Hematopoietic multipotent progenitor cell treated with erythropoietin and hydrocortisone succinate and interleukin-3 and kit ligand, for 6 days (in vitro differentiated cells): ENCODE measurements at places on chromosomes 3 and 15.

- no peak for DNase-seq
These were observed 1.7 kb downstream of the OXNAD1 start for GRCh38 chr3:16266714-16267113.

- no peak for DNase-seq
These were observed 46.6 kb downstream of the EPHB3 start for GRCh38 chr3:184608209-184608608.

GRCh38 chr15:51842852-51843737 lies 13.6 kb downstream of the TMOD3 start:
- peak; percentile 38 for DNase-seq

DNA sequence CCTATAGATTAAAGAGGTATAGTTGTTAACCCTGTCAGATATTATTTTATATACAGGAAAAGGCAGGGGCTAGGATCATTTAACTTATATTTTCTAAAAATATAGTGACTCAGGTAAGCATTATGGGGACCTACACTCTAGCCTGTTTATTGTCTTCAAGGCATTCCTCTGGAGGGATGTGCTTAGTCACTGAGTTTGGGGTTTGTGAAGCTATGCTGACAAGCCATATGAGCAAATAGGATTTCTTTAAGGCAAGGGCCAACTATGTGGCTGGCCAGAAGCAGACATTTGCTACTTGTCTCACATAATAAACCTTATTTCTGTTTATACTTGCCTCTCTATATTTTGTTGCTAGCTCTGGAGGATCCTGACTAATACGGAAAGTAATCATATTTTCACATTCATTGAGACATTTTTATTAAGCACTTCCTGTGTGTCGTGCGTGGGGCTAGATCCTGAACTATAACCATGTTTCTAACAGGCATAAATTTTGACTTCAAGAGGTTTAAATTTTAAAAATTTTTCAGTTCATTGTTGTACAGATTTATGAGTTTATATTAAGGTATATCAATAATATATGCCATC lies 153.4 kb downstream of the OTOL1 start:
- DNase-seq, result no peak

GRCh38 chr3:144344925-144345548 lies 373.4 kb downstream of the DIPK2A start:
- peak; percentile 54 for DNase-seq

DNA sequence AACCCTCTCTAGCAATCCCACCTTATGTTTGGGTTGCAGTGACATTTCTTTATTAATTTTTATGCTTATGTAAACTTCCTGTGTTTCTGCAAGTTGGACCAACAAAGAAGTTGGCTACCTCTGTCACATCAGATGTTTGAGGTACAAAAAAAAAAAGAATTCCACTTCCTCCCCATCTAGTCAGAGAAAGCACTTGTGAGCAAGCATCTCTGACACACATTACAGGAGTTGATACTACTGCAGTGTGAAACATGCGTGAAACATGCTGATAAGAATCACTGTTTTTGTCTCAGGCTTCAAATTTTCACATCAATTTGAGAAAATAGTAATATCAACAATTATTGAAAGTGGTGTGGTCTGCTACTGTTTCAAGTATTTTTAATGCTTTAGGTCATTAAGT lies 1.3 kb downstream of the SCAANT1 start:
- peak; percentile 19 for DNase-seq

- DNase-seq, result no peak
These were observed 14.9 kb upstream of the PSTPIP1 start for GRCh38 chr15:76979996-76980520.

GRCh38 chr3:44030285-44030684 lies 211.4 kb upstream of the TOPAZ1 start:
- no peak for DNase-seq

DNA sequence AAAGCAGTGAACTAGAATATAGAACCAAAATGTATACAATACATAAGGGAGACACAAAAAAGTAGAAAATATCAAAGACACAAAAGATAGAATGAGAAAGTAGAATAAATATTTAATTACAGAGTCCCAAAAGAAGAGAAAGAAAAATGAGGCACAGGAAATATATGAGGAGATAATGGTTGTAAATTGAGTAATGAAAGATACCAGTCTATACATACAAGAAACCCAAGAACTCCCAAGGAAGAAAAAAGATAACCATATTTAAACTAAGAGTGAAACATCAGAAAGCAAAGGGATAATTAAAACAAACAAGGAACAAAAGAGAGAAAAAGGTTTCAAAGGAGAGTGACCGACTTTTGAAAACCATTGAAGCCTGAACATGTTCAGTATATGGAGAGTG lies 47.3 kb downstream of the CPEB1 start:
- DNase-seq, result no peak

GRCh38 chr15:58947179-58947578 lies 13.7 kb upstream of the SLTM start:
- no peak for DNase-seq

GRCh38 chr3:4680227-4680691 lies 187.1 kb downstream of the ITPR1 start:
- no peak for DNase-seq

- DNase-seq, result no peak
These were observed 87.0 kb downstream of the CD200R1L start for GRCh38 chr3:112759681-112760080.

DNA sequence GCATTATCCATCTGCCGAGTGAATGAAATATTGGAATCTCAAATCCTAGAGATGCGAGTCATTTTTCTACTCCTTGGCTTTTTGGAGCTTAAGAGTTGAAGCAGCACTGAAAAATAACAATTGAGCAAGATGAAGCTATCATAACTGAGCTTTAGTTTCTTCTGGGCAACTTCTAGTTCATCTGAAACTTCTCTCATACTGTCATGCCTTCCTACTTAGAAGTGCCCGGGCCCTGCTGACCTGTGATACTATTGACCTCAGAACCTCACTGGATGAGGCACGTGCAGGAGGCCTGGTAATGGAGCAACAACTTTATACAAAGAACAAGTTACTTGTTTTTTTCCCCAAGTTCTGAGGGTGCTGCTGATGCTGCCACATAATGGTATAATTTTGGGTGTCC lies 48.5 kb upstream of the P3H2 start:
- no peak for DNase-seq

DNA sequence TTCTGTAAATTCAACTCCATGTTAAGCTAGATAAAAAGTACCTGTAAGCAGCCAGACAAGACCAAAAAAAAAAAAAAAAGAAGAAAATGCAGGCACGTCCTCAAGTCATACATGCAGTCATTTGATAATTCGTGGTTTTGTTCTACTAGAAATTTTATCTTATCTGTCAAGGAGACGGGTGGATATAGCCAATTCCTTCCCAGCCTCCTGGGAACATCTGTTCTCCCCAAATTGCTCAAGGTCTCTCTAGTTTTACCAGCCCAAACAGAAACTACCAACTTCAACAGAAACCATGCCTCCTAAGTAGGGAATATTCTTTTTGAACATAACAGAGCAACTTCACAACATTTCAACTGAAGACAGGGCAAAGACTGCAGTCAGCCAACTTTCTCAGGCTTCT lies 19.5 kb downstream of the RYK start:
- peak; percentile 86 for DNase-seq

DNA sequence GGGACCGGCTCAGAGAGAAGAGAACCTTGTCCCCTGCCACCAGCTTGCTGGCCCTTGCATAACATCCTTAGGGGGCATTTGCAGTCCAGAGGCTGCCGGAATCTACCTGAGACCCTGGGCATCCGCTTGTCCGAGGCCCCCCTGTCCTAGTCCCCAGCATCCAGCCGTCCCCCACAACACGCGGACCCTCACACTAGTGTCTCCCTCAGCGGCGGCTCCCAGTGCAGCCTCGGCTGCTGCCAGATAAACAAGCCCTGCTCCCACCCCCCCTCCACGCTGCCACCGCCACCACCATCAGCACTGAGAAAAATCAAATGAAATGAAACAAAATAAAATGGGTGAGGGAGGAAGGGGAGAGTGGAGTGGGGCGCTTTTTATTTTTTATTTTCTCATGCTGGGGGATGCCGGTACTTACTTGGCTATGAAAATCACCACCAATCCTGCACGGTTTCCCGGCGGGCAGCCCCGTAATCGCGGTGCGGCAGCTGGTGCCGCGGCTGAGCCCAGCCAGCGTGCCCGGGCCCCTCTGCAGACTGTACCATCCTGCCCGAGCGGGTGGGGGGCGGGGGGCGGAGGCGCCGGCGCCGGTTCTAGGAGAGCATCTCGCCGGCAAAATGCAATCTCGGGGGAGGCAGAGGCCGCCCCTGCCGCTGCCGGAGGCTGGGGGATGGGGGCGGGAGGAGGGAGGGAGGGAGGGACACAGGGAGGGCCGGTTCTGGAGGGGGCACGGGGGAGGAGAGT lies at the start of gene ATP2B2:
ATP2B2 (minus strand) TSS at position 537 of the 741 bp plus-strand sequence. CDS start 56,043 bp downstream, outside the sequence.
- DNase-seq, result peak; percentile 34

DNA sequence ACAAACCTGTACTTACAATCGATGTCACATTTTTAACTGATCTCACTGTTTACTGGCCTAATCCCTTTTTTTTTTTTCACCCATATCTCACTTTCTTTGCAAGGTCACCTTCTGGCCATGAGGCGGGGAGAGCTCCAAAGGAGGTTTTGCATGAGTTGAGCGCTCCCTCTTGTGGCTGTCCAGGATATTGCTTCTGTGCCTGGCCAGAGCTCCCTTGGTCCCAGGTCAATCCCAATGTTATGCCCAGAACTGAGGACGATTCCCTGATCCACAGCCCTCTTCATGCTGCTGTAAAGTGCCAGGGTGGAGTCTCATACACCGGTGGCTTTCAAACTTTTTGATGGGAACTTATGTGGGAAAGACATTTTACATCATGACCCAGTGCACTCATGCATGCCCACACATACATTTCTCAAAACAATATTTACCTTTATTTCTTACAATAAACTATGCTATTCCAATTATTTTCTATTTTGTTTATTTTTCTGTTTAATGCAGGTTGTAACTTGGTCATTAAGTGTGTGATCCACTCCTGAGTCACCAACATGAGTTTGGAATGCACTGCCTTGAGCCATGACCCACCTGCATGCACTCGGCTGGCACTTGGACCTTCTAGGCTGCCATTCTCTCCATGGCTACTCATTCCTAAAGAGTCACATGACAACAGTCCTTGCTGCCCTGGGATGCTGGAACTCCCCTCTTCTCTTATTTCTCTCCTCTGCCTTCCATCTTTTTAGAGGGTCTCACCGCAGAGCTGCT lies 9.6 kb upstream of the SST start:
- DNase-seq, result peak; percentile 78

DNA sequence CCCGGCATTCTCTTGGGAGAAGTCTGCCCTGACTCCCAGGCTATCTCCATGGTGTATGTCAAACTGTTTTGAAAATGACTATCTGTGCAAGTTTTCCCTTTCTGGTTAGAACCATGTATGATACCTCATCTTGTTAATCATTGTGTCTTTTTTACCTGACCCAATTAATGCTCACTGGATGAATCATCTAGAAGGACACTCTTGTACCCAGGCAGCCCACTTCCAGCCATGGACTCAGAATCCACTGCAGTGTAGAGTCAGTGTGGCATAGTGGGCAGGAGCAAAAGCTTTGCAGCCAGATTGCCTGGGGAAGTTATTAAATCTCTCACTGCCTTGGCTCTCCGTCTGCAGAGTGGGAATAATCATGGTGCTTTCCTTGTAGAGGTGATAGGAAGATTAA lies 1.2 kb downstream of the FAM3D start:
- DNase-seq, result no peak

- DNase-seq, result no peak
These were observed 3.5 kb downstream of the CCK start for GRCh38 chr3:42262525-42262924.

DNA sequence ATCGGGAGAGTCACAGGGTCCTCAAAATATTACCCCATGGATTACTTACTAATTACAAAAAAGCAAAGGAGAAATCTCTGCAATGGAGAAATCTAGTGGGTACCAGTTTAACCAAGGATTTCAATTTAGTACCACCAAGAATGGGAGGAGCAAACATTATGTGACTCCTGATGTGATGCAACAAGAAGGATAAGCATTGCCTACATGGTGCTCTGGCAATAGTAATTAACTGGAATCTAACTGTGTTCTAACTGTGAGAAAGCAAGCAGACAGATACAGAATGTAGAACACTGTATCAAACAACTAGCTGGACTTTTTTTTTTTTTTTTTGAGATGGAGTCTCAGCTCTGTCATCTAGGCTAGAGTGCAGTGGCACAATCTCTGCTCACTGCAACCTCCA lies 159.2 kb downstream of the TNIK start:
- DNase-seq, result no peak
